Activated naive CD8-positive, alpha-beta T cell treated with anti-CD3 and anti-CD28 coated beads, Interleukin-2, amount 50 U/mL, for 16 hours (primary cell): ENCODE measurements at places on chromosomes 2 and 18.

- no peak for DNase-seq
Observed at GRCh38 chr2:240467659-240468302, 32.3 kb downstream of the GPC1 start.

GRCh38 chr18:36392164-36392978, 94.9 kb downstream of the FHOD3 start:
- DNase-seq, result no peak

GRCh38 chr2:133393895-133394294, 174.4 kb downstream of the NCKAP5 start:
- DNase-seq, result no peak

GRCh38 chr18:1891641-1892040, 679.7 kb downstream of the METTL4 start:
- DNase-seq, result no peak

DNA sequence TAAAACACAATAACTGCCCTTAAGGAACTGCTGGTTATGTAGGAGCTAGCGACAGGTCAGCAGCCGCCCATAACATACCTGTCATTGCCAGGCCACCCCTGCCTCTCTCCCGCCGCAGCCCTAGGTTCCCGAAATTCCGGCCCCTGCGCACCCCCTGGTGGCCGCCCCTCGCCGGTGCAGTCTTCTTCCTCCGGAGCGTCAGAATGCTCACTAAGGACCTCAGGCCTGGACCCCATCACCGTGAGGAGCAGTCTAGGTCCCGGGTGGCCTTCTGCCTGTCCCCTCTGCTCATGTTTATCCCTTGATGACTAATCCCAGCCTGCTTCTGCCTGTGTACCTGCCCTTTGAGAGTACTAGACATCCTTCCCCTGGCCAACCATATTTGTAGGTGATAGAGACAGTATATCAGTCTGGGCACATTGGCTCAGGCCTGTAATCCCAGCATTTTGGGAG, 115.7 kb upstream of the SLC1A4 start:
- peak; percentile 60 for DNase-seq

- no peak for DNase-seq
Observed at GRCh38 chr2:197281421-197281820, 29.2 kb downstream of the ANKRD44 start.

- DNase-seq, result no peak
Observed at GRCh38 chr2:192546565-192546964, 351.8 kb upstream of the TMEFF2 start.

GRCh38 chr18:70190529-70190928, 15.0 kb downstream of the RTTN start:
- DNase-seq, result no peak

DNA sequence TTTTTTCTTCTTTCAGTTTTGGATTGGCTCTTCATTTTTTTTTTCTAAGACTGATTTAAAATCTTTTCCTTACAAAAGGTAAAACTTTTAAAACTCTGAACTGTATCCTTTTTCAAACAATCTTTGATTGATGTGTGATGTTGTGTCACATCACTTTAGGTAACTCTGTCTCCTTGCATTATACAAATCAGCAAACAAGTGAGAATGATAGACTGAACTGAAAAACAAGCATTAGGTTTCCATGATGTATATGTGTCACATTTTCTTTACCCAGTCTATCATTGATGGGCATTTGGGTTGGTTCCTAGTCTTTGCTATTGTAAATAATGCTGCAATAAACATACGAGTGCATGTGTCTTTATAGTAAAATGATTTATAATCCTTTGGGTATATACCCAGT, 655.7 kb downstream of the LRRTM4 start:
- no peak for DNase-seq

DNA sequence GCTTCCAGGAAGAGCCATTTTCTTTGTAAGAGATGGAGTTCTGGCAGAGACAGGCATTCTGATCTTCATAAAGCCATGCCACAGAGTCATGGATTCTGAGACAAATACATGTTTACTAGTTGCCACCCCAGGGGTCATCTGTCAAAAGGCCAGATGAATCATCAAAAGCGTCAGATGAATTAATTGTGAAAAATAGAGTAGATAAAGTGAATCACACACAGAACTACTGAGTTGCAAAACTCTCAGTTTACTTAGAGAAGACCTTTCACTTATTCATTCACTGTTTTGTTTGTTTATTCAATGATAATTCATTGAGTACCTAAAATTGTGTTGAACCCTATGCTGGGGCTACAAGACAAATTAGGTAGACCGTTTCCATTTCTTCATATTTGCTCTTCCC, 157.7 kb upstream of the SERPINE2 start:
- DNase-seq, result no peak

DNA sequence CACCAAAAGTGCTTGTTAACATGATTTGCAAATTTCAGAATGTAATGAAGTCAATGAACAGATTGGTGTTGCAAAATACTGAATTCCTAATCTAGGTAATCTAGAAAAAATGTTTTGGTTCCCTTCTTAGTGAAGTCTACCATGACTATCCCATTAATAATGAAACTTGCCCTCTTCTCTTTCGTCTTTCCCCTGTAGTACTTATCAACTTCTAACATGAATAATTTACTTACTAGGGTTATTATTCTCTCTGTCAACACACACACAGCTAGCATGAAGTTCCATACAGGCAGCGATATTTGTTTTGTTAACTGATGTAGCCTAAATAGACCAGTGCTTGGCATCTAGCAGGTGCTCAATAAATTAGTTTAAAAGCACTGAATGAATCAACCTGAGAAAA, 160.2 kb downstream of the NCK2 start:
- no peak for DNase-seq

DNA sequence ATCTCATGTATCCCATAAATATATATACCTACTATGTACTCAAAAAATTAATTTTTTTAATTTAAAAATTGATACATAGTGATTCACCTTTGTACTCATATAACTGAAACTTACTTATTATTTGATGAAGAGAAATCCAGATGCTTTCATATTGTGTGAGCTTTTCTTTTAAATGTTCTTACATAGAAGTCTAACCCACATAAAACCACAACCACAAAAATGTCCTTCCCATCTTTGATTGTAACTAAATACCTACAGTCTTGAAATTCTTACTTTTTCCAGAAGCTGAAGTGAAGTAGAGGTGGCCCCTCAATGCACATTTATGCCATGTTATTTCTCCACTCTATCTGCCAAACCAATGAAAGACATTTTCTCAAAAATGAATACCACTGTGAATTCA, 117.9 kb upstream of the COL5A2 start:
- no peak for DNase-seq

- no peak for DNase-seq
Observed at GRCh38 chr18:63144748-63145147, 174.8 kb downstream of the BCL2 start.

GRCh38 chr18:48928787-48929186, 22.0 kb downstream of the SMAD7 start:
- no peak for DNase-seq

DNA sequence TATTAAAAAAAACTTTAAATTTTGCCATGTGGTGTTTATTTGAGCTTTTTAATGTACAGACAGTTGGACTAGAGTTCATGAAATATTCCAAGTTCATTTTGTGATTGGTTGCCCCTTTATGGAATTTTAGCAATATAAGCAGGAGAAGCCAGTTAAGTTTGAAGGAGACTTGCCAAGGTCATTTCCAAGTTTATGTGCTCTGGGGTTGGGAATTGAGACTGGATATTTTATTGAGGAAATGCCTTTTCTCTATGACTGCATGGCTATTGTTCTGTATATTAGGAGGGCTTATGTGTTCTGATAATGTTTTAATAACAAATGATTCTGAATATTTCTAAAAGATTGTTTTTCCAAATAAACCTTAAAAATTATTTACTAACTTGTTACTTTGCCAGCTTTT, 67.0 kb upstream of the TCF4 start:
- DNase-seq, result no peak

DNA sequence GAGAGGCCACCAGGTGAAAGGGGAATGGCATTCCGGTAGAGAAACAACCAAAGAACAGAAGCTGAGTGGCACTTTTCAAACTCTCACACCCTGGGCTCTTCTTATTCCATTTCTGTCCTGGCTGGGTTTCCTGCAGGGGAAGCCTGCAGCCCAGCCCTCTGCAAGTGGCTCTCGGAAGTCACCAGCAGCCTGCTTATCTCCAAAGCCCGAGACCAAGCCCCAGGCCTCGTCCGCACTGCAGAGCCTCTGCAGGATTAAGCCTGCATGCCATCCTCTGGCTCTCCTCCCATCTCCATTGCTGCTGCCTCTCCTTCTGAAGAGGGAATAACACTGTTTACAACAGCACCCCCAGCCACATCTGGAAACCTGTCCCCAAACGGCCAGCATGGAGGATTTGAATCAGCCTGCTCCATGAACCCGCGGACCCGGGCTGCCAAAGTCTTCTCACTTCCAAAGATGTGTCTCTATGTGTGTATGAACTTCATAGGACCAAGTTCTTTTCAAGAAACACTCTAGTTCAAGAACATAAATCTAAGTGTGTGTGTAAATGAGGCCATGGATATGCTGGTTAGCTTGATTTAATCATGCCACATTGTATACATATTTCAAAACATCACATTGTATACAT, 54.2 kb downstream of the DIPK1C start:
- no peak for DNase-seq

- no peak for DNase-seq
Observed at GRCh38 chr2:187934236-187934635, 357.4 kb upstream of the GULP1 start.

DNA sequence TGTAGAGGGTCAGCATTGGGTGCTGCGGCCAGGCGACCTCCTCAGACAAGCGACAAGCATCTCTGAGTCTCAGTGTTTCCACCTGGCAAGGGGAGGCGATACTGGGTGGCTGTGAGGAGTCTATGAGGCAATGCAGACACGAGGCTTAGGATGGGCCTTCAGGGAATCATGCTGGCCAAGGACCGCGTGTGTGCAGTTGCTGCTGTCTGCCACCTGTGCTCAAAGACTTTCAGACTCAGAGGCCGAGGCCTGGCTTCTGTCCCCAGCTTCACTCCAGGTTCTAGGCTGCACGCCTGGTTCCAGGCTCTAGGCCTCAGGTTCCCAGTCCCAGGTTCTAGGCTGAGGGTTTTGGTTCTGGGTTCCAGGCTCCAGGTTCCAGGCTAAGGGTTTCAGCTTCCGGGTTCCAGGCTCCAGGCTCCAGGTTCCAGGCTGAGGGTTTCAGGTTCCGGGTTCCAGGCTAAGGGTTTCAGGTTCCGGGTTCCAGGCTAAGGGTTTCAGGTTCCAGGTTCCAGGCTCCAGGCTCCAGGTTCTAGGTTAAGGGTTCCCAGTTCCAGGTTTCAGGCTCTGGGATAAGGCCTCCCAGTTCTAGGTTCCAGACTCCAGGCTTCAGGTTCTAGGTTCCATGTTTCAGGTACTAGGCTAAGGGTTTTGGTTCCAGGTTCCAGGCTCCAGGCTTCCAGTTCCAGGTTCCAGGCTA, 14.8 kb downstream of the LRRFIP1 start:
- no peak for DNase-seq

DNA sequence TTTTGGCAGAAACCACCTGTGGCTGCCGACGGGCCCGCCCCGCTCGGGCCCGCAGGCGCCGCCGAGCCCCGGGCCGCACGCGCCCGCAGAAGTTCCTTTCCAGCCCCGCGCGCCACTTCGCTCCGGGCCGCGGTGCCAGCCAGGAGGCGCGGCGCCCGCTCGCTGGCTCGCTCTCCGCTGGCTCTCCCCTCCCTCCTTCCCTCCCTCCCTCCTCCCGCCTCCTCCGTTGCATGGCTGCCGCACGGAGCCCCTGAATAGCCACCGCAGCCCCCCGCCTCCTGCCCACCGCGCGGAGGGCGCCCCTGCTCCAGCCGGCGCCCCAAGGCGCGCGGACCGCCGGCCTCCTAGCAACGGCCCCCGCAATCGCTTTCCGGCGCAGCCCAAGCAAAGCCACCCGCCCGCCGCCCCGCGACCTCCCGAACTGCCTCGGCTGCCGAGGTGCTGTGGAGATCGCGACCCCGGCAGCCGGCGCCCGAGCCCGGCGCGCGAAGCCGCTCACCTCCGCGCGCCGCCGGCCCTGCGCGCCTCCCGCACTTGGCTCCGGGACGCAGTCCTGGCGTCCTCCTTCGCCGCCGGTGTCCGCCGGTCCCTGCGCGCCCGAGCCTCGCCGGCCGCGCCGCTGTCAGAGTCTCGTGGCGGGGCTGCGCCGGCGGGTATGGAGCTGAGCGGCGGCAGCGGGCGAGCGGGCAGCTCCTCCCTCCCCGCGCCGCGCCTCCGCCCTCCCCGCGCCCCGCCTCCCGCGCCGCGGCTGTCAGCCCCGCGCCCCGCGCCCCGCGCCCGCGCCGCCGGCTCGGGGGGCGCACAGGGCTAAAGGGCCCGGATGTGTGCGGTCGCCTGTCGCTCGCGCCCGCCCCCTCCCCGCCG, at the start of gene ZBTB7C:
TSS of gene ZBTB7C (minus strand) at position 657 of the 864 bp plus-strand sequence.
- no peak for DNase-seq

DNA sequence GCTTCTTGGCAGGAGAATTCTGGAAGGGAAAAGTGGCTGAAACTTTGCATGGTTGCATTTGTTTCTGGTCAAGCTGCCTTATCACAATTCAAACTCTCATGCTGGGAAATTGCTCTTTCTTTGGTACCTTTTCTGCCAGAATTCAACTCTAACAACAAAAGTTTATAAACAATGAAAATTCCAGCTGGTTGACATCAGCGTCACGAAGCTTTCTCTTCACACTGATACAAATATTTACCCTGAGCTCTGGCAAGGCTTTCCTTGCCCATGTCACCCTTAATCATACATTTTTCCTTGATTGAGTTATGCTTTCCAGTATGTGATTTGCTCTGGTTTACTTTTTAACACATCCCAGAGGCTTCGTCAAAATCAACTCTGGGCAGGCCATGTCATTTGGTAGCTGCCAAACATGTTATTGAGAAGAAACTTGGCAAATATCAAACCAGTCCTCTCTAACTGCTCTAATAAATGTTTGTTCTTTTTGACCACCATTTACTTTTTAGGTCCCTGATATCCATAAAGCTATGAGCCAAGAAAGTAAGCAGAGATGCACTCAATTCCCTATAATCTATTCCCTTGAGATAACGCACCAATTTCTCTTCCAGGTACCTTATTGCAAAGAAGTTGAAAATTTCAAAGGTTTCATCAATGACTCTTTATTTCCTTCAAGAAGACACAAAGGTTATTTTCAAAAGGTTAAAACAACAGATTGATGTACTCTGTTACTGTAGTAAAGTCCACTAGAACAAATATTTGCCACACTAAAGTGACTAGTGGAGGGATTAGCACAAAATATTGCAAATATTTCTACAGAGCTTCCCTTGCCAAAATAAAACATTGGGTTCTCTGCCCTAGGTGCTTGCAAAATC, 1241.1 kb upstream of the ZEB2 start:
- DNase-seq, result no peak

- DNase-seq, result no peak
Observed at GRCh38 chr2:28758459-28758858, 6.8 kb downstream of the PPP1CB start.

- DNase-seq, result no peak
Observed at GRCh38 chr2:173797586-173798263, 167.4 kb downstream of the SP3 start.

- DNase-seq, result no peak
Observed at GRCh38 chr2:201152517-201152916, 30.4 kb upstream of the CASP10 start.

DNA sequence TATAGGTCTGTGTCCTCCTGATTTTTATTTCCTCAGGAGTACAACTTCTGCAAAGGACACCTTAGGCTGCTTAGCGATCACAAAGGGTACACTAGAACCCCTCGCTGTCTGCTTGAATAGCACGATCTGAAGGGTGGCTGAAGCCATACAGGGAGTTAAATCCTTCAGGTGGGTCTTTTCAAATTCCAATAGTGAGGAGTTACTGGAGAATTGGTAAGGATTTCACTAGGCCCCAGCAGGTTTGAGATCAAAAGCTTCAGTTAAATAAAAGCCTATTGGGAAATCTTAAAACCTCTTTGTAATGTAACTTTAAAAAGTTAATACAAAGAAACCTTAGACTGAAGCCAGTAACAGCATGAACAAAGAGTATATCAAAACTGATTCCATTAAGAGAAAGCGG, 613.1 kb downstream of the ZEB2 start:
- DNase-seq, result no peak

GRCh38 chr2:176160986-176161824, 4.1 kb downstream of the HOXD3 start:
- no peak for DNase-seq
